DMS153 (cell line): ENCODE measurements at places on chromosomes 6 and 20.

GRCh38 chr6:43702534-43703440, 15.2 kb upstream of the MRPS18A start:
- DNase-seq: peak; percentile 99

DNA sequence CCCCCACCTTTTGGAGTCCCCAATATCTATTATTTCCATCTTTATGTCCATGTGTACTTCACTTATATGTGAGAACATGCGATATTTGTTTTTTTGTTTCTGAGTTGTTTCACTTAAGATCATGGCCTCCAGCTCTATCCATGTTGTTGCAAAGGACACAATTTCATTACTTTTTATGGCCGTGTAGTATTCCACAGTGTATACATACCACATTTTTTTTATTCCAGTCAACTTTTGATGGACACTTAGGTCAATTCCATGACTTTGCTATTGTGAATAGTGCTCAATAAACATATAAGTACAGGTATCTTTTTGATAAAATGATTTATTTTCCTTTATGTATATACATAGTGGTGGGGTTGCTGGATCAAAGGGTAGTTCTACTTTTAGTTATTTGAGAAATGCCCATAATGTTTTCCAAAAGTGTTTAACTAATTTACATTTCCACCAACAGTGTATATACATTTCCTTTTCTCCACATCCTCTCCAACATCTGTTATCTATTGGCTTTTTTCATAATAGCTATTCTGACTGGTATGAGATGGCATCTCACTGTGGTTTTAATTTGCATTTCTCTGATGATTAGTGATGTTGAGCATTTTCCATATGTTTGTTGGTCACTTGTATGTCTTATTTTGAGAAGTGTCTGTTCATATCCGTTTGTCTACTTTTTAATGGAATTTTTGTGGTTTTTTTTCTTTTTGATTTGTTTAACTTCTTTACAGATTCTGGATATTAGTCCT, 34.0 kb upstream of the COL10A1 start:
- DNase-seq: no peak

- no peak for DNase-seq
These were observed 15.9 kb upstream of the ZNF133 start for GRCh38 chr20:18272451-18272850.

DNA sequence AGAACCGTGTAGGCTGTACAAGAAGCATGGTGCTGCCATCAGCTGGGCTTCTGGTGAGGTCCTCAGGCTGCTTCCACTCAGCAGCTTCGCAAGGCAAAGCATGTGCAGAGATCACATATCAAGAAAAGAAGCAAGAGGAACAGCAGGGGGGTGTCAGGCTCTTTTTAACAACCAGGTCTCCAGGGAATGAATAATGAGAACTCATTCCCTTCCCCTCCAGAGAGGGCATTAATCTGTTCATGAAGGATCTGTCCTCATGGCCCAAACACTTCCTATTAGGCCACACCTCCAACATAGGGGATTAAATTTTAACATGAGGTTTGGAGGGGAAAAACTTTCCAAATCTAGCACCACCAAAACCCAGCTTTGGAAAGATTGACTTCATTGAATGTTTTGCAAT, 20.0 kb downstream of the GINM1 start:
- no peak for DNase-seq

DNA sequence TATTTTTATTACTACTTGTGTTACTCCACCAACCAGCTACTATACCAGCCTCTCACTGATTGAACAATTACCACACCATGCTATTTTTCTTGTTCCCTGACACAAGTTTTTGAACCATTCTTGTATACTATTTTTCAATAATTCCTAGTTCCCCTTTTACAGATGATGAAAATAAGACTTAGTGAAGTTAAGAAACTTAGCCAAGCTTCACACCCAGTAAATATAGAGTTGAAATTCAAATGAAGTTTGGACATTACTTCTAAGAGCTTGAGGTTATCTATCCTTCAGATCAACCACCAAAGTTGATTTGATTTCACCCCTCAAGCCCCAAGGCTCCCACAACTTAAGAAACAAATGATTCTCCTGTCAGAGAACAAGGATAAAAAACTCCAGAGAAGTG, 13.1 kb upstream of the BCAS1 start:
- DNase-seq: no peak

- no peak for DNase-seq
These were observed 217.5 kb upstream of the THEMIS start for GRCh38 chr6:128118401-128118800.

GRCh38 chr20:4916971-4917881, 84.1 kb downstream of the SLC23A2 start:
- no peak for DNase-seq

- DNase-seq: no peak
These were observed 24.5 kb downstream of the PXDC1 start for GRCh38 chr6:3727036-3727435.

GRCh38 chr20:58494923-58495622, 20.1 kb downstream of the APCDD1L start:
- no peak for DNase-seq

DNA sequence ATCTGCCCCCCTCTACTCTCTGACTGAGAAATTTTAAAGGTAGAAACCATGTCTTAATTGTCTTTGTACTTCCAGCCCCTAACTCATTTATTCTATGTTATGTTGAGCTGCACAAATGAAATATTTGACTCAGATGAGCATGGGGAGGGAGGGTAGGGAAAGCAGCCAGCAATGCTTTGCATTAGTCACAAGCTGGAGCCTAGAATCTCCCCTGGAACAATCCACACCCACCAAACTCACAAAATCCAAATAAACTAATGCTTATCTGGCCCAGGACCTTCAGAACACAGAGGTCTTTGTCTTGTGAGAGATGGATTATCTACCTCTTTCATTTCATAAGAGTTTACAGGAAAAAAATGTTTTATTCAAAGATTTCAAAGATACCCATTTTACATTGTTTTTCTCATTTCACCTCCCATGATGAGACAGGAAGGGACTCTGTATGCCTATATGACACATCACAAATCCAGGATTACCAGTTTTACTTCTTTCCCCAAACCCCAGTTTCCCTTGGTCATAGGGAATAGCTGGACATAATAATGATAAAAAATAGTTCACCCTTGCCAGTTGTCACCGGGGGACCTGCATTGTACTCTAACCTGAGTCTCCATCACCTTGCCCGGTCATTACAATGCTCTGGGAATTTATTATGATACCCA, 466.9 kb downstream of the KIF16B start:
- no peak for DNase-seq

- no peak for DNase-seq
These were observed 96.2 kb downstream of the OTOR start for GRCh38 chr20:16844406-16844805.

DNA sequence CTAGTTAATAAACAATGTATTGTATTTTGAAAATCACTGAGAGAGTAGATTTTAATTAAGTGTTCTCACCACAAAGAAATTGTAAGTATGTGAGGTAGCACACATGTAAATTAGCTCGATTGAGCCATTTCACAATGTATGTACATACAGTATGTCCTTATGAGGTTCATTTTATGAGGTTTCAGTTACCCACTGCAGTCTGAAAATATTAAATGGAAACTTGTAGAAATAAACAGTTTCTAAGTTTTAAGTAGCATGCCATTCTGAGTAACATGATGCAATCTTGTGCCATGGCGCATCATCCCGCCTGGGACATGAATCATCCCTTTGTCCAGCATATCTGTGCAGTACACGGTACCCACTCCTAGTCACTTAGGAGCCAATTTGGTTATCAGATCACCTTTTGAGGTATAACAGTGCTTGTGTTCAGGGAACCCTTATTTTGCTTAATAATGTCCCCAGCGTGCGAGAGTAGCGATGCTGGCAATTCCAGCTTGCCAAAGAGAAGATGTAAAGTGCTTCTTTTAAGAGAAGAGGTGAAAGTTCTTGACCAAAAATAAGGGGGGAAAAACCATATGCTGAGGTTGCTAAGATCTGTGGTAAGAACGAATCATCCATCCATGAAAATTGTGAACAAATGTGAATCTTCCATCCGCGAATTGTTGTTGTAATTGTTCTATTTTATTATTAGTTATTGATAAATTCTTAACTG, 64.7 kb downstream of the KCNS1 start:
- no peak for DNase-seq

- DNase-seq: no peak
These were observed 98.1 kb downstream of the RNGTT start for GRCh38 chr6:88865275-88865674.

DNA sequence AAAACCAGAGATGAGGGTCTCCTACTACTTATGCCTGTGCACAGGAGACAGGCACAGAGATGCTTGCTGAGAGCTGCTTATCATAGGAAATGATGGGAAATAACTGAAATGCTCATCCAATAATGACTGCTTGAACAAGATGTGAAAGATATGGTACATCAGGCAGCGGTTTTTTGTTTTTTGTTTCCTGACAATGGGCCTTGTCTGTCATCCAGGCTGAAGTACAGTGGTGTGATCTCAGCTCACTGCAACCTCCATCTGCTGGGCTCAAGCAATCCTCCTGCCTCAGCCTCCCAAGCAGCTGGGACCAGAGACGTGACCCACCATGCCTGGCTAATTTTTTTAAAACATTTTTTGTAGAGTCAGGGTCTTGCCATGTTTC, 1.2 kb upstream of the RIPOR3 start:
- DNase-seq: no peak

- DNase-seq: no peak
These were observed 121.9 kb downstream of the GJA1 start for GRCh38 chr6:121557146-121557940.

GRCh38 chr20:50333812-50334211, 143.2 kb downstream of the CEBPB start:
- no peak for DNase-seq

- DNase-seq: no peak
These were observed 52.4 kb upstream of the SPDEF start for GRCh38 chr6:34608321-34609091.

GRCh38 chr20:46332373-46333160, 24.3 kb upstream of the CDH22 start:
- DNase-seq: no peak

GRCh38 chr6:14626556-14626955, 509.0 kb downstream of the CD83 start:
- no peak for DNase-seq

GRCh38 chr6:127550403-127550802, 26.6 kb upstream of the C6orf58 start:
- no peak for DNase-seq

DNA sequence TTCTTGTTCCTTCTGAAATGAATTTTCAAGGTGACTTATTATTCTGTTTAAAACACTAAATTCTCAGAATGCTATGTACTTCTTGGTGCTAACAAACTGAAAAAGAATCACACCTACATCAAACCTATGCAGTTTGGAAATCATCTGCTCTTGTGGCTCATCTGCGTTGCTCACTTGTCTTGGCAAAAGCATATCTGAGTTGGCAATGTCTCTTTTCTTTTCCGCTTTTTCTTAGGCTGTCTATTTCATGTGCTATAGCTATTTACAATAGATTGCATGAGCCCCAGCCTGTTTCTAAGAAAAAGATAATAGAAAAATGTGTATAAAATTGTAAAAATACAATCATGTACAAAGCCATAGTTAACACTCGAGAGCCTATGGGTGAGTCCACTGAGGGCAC, 348.9 kb upstream of the AGPAT4 start:
- no peak for DNase-seq

DNA sequence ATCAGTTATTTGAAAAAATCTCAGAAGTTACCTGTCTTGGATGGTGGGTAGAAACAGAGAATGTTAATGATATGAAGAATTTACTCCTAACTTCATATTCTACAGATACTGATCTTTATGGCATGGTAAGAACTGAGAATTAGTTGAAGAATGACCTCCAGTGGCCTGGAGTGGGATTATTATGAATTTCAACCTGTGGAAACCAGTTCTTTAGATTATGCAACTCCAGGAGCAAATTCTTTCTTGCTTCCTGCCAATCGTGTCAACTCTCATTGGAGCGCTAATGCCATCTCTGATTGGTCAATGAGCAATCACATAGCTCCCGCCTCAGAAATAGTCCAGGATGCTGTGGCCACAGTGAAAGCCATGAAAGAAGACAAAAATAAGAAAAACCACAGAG, 40.6 kb downstream of the LYRM2 start:
- DNase-seq: peak; percentile 61
